ENCODE measurements at places on chromosomes 3 and 15. TPM values are rescaled to one million over a fixed set of nuclear protein-coding genes. Genes with fewer than 3 reads are reported as not detected.

HMCES gene
- total RNA-seq = 34.5 TPM

GRCh38 chr15:92883163-92883875 is 16.8 kb upstream of the CHD2 start:
- DNase-seq = no peak
- H3K27me3 ChIP-seq = no peaks in the 10 kb centered on the region
- H3K27ac ChIP-seq = peak overlapping the region; percentile 100
- peak overlapping the region; percentile 98 for H3K4me3 ChIP-seq
- H3K4me1 ChIP-seq = peaks cover 34% of the 10 kb centered on the region
- no peaks in the 10 kb centered on the region for H3K36me3 ChIP-seq

DNA sequence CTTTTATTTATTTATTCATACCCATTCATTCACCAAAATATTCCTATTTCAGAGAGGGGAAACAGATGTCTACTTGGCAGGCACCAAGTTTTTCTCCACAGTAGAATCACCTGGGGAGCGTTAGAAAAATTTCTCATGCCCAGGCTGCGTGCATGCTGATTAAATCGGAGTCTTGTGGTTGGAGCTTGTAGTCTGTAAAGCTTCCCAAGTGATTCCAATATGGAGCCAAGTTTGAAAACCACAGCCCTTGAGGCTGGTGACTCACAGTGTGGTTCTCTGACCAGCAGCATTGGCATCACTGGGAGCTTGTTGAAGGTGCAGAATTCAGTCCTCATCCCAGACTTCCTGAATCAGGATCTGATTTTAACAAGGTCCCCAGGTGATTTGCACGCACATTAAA is 49.7 kb downstream of the PDHB start:
- no peak overlapping the region for H3K27ac ChIP-seq
- H3K27me3 ChIP-seq = no peaks in the 10 kb centered on the region
- no peak for DNase-seq
- H3K36me3 ChIP-seq = no peaks in the 10 kb centered on the region
- no peak overlapping the region for H3K4me3 ChIP-seq

ZKSCAN7 gene
- 1.8 TPM for total RNA-seq

GRCh38 chr3:123126031-123126430 is 59.2 kb downstream of the PDIA5 start:
- no peaks in the 10 kb centered on the region for H3K27me3 ChIP-seq
- H3K4me1 ChIP-seq = no peaks in the 10 kb centered on the region
- no peak for DNase-seq
- H3K36me3 ChIP-seq = peaks cover 5% of the 10 kb centered on the region
- H3K27ac ChIP-seq = no peak overlapping the region

DNA sequence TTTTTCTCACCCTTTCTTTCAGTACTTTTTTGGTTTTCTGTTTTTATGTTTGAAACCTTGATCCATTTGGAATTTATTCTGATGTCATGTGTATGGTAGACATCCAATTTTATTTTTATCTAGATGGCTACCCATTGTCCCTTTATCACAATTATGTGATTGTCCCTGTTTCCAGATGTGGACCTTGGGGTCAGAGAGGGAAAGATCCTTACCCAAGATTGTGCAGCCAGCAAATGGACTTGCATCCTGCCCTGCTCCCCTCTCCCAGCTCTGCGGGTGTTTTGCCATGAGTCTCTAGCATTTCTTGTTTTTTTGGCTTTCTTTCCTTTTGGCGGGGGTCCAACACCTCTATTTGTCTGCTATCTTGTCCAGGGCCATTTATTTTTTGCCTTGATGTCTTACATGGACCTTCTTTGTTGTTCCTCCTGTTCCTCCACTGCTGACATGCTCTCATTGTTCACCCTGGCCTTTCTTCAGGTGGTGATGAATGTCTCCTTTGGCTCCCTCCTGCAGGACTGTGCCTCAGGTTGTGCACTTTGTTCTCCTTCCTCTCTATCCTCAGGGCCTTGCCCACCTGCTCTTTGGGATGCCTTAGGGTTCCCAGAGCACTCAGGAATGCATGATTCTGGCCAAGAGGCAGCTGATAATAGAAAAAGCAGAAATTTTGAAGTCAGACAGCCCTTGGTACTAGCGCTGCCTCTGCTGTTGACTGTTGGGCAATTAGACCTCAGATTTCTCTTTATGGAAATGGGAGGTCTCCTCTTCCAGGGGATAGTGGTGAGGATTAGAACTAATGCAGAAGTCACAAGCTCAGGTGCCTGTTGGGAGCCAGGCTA is 84.3 kb downstream of the EEFSEC start:
- peaks cover 9% of the 10 kb centered on the region for H3K4me1 ChIP-seq
- H3K36me3 ChIP-seq = peaks cover 3% of the 10 kb centered on the region
- H3K27me3 ChIP-seq = no peaks in the 10 kb centered on the region
- no peak overlapping the region for H3K27ac ChIP-seq
- no peak overlapping the region for H3K4me3 ChIP-seq

- H3K27ac ChIP-seq = no peak overlapping the region
- DNase-seq = no peak
- no peaks in the 10 kb centered on the region for H3K27me3 ChIP-seq
These were observed 19.5 kb downstream of the PRKCD start for GRCh38 chr3:53180305-53181023.

DNA sequence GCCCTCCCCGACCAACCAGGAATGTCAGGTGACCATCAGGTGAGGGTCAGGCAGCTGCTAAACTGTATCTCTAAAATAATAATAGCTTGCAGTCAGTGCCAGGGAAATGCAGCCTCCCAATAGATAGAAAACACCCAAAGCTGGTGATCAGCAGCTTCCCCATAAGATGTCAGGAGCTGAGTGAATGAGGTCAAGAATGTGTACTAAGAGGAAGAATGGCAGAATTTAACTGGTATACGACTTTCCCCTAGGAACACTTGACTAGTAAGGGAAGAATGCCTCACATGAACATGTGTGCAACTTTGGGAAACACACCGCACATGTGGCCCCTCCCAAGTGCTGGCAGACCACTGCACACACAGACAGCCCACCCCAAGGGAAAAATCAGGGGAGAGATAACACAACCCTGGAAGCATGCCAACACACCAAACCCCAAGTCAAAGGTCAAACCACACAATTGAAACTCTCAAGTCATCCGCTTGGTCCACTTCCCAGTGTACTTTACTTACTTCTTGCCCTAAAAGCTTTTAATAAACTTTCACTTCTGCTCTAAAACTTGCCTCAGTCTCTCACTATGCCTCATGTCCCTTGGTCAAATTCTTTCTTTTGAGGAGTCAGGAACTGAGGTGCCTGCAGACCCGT is 806.5 kb downstream of the OTOL1 start:
- H3K36me3 ChIP-seq = no peaks in the 10 kb centered on the region
- DNase-seq = no peak
- no peaks in the 10 kb centered on the region for H3K27me3 ChIP-seq
- H3K4me1 ChIP-seq = no peaks in the 10 kb centered on the region

GRCh38 chr3:195182470-195182795 is 88.5 kb downstream of the XXYLT1 start:
- peak overlapping the region; percentile 35 for H3K27ac ChIP-seq
- DNase-seq = no peak
- no peaks in the 10 kb centered on the region for H3K27me3 ChIP-seq
- no peak overlapping the region for H3K4me3 ChIP-seq

DNA sequence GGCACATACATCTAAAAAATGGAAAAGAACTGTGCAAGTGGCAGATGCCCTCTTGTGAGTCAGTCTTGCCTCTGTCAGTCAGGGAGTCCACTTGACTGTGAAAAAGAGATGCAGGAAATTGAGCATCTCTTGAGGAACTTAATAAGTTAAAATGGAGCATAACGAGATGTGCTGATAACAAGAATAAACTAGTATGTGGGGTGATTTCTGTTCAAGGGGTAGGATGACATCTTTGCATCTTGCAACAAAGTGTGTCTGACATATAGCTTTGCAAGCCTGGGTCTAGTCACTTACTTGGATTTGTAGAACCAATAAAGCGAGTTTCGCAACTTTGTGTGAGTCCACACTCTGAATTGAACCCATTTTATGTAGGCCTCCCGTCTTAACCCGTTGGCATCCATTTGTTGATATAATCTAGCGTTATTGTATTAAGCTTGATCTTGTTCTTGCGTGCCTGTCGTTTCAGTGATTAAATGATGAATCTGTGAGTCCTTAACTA is 2.2 kb downstream of the USP3 start:
- peak overlapping the region; percentile 77 for H3K4me3 ChIP-seq
- H3K36me3 ChIP-seq = no peaks in the 10 kb centered on the region
- peaks cover 5% of the 10 kb centered on the region for H3K27me3 ChIP-seq
- peaks cover 71% of the 10 kb centered on the region for H3K4me1 ChIP-seq

GRCh38 chr3:194389269-194389668 is 9.8 kb downstream of the GP5 start:
- H3K27ac ChIP-seq = no peak overlapping the region
- H3K4me1 ChIP-seq = no peaks in the 10 kb centered on the region
- peak; percentile 80 for DNase-seq
- H3K4me3 ChIP-seq = no peak overlapping the region
- no peaks in the 10 kb centered on the region for H3K27me3 ChIP-seq
- no peaks in the 10 kb centered on the region for H3K36me3 ChIP-seq

ARNT2 gene
- 5.4 TPM for total RNA-seq
